ENCODE measurements at places on chromosomes 16 and 17. TPM values are rescaled to one million over a fixed set of nuclear protein-coding genes. Genes with fewer than 3 reads are reported as not detected.

Gene AOC3
- total RNA-seq: 29.9 TPM

Gene TMEM219
- total RNA-seq: 79.7 TPM

- peak; percentile 42 for DNase-seq
These were observed 15.3 kb downstream of the ENGASE start for GRCh38 chr17:79089720-79090442.

GRCh38 chr17:40483679-40484078 lies 17.7 kb downstream of the TNS4 start:
- DNase-seq: no peak

DNA sequence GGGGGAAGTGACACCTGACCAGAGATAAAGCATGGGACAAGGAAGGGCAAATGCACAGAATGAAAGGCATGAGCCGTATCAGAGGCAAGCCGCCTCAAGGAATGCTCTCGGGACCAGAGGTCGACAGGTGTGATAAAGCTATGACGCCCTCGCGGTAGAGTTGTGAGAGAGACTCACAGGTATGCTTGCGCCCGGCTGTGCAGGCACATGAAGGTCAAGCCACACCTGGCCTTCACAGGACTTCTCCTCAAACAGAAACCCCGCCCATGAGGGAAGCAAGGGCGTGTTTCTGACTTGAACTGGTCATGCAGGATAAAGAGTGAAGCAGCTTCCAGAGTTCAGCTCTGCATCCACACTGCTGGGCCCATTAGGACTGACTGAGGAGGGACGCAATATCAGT lies 7.8 kb downstream of the NCBP3 start:
- DNase-seq: no peak

GRCh38 chr17:2542456-2542855 lies 30.8 kb upstream of the METTL16 start:
- DNase-seq: no peak

DNA sequence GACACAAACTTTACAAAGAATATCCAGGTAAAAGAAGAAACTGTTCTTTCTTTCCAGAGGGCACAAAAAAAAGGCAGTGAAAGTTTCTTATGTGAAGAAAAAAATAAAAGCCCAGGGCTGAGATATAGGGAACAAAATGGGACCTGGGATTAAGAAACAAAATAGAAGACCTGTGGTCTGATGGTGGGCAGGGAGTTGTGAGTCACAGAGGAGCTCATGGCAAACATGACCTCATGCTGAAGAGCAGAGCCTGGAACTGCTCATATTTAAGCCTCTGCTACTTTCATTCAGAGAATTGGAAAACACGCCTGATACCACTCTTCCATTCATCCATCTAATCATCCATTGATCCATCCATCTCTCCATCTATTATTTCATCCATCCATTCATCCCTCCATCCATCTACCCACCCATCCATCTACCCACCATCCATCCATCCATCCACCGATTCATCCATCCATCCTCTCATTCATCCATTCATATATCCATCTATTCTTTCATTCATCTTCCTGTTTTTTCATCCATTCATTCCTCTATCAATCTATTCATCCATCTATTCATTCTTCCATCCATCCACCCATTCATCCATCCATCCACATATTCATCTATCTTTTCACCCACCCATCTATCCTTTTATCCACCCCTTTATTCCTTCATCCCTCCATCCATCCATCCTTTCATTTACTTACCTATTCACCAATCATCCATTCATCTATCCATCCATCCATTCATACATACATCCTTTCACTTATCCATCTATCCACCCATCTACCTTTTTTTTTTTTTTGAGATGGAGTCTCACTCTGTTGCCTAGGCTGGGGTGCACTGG lies 30.0 kb downstream of the WFDC1 start:
- no peak for DNase-seq

DNA sequence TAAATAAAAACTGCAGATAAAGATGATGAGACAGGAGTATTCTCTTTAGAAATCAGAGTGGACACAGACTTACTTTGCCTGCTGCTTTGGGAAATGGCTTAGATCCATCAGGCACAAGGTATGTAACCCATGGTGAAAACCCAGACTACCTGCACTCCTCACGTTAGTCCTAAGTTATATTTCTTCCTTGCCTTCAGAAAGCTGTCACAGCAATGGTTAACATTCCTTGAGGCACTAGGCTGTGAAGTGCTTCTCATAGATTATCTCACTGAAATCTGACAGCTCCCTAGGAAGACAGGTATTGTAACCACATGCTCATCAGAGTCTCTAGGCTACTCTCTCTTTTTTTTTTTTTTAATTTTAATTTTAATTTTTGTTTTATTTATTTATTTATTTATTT lies 20.9 kb downstream of the ZSWIM7 start:
- DNase-seq: no peak

DNA sequence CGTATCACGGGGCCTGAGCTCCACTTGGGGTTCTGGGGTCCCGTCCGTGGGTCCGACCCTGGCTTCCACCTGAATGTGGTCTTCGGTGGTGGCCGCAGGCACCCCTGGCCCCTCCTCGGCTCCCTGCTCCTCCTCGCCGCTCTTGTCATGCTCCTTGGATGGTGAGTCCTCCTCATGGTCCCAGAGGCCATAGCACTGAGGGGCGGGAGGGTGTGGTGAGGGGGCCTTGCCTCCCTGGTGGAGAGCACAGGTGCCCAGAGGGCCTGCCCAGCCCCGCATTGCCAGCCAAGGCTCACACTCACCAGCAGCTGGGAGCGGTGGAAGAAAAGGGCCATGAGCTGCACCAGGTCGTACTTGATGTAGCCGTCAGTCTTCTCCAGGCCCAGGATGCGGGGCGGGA lies 14.9 kb downstream of the CTU2 start:
- DNase-seq: no peak

DNA sequence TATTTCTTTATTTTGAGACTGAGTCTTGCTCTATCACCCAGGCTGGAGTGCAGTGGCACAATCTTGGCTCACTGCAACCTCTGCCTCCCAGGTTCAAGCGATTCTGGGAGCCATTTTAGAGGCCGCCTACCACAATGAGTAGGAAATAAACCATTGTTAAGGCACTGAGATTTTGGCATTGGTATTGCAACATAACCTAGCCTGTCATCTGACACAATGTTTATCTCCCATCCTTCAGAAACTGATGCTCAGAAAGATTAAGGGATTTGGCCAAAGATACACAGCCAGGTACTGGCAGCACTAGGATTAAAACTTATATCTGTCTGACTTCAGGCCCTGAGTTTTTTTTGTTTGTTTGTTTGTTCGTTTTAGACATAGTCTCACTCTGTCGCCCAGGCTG lies 8.0 kb upstream of the COPS3 start:
- no peak for DNase-seq

Gene EFNB3
- 0.31 TPM for total RNA-seq

Gene CACNG5
- total RNA-seq: not detected

Gene HBQ1
- total RNA-seq: not detected

Gene FASN
- 14.3 TPM for total RNA-seq

GRCh38 chr16:78894886-78895285 lies 705.7 kb downstream of the MAF start:
- DNase-seq: no peak

DNA sequence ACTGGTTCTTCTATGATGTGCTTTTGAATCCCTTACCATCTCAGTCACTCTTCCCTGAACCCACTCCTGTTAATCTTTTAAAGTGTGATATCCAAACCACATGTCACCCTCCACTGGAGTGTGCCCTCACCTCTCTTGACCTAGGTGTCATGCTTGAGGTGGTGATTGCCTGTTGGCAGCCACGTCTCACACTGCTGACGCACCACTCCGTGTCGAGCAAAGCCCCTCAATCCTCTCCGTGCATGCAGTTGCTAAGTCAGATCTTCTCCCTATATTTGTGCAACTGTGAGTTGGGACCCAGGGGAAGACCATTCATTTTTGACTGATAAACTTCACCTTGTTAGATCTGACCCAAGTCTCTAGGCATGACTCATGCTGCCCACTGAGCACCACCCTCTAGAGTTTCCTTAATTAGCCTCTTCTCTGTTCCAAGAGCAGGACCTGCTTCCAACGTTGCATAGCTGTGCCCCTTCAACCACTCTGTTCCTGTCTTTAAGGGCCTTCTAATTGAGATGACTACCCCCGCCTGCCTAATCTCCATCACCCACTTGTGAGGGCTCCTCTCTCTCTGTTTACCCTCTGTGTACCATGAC lies 2.7 kb downstream of the MYH13 start:
- DNase-seq: no peak

- no peak for DNase-seq
These were observed 10.6 kb downstream of the BLTP2 start for GRCh38 chr17:28634206-28634865.

Gene HID1
- total RNA-seq: 11.9 TPM

DNA sequence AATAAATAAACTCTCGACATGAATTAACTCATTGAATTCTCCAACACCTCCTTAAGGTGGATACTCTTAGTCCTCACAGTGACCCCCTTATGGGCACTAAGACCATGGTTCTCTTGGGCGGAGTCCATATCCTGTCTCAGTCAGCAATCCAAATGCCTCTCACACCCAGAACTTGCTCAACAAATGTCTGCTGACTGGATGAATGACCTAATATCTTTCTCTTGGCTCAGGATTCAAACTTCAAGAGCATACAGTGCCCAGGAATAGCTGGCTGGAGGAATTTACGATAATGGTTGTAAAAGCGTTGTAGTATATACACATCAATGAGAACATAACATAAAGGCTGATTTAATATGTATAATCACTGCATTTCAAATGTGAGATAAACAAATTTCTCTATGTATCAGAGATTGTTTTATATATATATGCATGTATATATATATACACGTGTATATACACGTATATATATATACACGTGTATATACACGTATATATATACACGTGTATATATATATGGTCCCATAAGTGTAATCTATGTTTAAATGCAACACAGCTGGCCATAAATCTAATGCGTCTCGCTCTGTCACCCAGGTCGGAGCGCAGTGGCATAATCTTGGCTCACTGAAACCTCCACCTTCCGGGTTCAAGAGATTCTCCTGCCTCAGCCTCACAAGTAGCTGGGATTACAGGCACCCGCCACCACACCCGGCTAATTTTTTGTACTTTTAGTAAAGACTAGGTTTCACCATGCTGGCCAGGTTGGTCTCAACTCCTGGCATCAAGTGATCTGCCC lies 6.5 kb upstream of the UBB start:
- DNase-seq: no peak

DNA sequence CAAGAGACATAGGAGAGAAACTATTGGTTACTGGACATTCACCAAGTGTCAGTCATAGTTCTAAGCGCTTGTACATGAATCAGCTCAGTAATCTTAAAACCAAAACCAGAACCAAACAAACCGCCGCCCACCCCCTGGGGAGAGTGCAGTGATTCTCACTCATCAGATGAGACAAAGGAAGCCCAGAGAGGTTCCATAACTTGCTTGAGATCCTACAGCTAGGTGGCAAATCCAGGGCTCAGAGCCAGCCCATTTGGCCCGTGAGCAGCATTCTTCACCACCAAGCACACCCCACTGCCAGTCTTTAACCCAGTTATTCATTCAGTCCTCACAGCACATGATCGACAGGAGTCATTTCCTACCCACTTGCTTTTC lies 37.2 kb upstream of the RGS9 start:
- no peak for DNase-seq

GRCh38 chr16:11396241-11397048 lies 51.2 kb downstream of the RMI2 start:
- peak; percentile 89 for DNase-seq

- DNase-seq: peak; percentile 51
These were observed 12.0 kb upstream of the CLUH start for GRCh38 chr17:2723505-2723996.

Gene TMEM88
- total RNA-seq: 9.0 TPM

GRCh38 chr16:83070416-83071209 lies 443.8 kb downstream of the CDH13 start:
- no peak for DNase-seq

GRCh38 chr16:57475711-57476339 lies 10.5 kb downstream of the DOK4 start:
- peak; percentile 76 for DNase-seq

GRCh38 chr16:73371584-73372319 lies 323.8 kb upstream of the ZFHX3 start:
- no peak for DNase-seq

Gene CHST4
- not detected for total RNA-seq

- peak; percentile 42 for DNase-seq
These were observed 48.2 kb downstream of the MRC2 start for GRCh38 chr17:62675701-62676100.

All from right cardiac atrium (tissue), 5 donors.